Mammary epithelial cell (primary cell): ENCODE measurements at places on chromosomes 7 and 10. TPM values are rescaled to one million over a fixed set of nuclear protein-coding genes. Genes with fewer than 3 reads are reported as not detected.

The CDK1 gene
- polyA plus RNA-seq, result 38.7 TPM

DNA sequence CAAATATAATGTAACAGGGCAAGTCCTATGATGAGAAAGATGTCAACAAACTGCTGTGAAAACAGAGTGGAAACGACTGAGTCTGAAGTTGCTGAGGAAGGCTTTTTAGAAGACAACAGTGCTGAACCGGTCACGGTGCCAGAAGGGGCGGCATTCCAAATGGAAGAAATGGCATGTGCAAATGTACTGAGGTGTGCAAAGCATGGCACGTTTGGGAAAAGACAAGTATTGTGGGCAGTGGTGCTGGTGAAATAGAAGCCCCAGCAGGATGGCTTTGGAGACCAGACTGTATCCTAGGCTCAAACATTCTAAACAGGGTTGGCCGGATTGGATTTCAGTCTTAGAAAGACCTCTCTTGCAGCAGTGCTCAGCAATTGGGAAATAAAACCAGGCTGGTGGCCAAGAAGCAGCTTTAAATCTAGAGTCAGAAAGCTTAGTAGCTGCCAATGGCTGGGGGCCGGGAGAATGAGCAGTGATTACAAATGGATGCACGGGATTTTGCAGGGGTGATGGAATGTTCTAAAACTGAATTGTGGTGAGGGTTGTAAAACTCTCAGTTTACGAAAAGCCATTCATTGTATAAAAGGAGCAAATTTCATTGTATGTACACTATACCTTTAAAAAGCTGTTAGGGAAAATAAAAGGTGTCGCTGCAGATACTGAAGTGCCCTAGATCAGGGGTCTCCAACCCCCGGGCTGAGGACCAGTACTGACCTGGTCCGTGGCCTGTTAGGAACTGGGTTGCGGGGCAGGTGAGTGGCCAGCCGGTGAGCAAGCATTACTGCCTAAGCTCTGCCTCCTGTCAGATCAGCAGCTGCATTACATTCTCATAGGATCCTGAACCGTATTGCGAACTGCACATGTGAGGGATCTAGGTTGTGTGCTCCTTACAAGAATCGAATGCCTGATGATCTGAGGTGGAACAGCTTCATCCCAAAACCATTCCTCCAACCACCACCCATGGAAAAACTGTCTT is 141.6 kb downstream of the HIBADH start:
- DNase-seq, result no peak

The LBX1 gene
- polyA plus RNA-seq, result not detected

DNA sequence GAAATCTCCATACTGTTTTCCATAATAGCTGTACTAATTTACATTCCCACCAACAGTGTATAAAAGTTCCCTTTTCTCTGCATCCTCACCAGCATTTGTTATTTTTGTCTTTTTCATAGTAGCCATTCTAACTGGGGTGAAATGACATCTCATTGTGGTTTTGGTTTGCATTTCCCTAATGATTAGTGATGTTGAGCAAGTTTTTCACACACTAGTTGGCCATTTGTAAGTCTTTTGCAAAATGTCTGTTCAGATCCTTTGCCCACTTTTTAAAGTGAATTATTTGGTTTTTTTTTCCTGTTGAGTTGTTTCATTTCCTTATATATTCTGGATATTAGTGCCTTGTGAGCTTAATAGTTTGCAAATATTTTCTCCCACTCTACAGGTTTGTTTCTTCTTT is 101.0 kb upstream of the NFE2L3 start:
- DNase-seq, result no peak

The GPC2 gene
- polyA plus RNA-seq, result 0.53 TPM

The AKR1C4 gene
- not detected for polyA plus RNA-seq

DNA sequence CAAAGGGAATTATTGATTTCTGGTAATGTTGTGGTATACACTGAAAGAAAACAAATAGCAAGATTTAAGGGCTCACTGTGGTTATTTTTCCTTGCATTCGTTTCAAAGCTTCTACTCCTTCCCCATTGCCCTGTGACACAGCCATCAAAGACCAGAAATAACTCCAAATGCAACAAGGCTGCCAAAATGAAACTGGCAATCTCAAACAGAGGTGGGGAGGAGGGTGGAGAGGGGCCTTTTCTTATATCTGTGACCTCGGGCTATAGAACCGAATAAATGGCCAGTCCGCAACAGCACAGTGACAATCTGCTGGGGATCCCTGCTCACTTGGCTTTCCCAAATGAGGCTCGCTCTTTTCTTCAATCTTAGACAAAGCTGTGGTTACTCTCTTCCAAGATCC is 17.4 kb upstream of the SPOCK2 start:
- DNase-seq, result no peak

The AASS gene
- polyA plus RNA-seq, result 1.9 TPM

The PNLIPRP2 gene
- not detected for polyA plus RNA-seq

DNA sequence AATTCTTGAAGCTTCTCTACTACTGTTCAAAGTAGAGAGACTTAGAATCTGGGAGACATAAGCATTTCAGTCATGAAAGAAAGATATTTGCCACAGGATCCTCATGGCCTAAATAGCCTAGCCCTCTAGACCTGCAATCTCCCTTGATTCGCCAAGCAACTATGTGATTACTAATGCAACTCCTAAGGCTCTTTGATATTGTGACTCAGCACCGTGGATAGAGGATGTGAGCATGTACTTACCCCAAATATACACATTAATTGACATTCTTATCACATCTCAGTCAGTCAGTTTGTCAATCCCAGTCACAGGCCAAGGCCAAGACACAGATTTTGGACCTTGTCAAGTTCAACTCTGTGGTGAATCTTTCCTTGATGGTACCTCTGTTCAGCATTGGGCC is 42.6 kb downstream of the GPR37 start:
- peak; percentile 72 for DNase-seq

The DYDC2 gene
- not detected for polyA plus RNA-seq

DNA sequence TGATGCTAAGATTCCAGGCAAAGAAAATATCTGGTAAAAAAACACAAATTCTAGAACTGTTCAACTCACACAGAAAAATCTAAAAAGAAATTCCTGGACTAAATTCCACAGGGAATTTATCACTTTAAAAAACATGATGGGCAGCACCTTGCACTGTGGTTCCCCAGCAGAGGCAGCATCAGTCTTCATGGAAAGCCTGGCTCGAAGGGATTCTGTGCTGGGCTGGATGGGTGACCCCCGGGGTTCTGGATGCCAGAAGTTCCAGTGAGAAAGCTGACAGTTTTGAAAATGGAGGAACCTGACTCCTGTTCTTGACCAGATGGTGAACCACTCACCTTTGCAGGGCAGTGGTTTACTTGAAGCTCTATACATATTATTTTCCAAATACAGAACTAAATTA is 52.0 kb downstream of the RAB11FIP2 start:
- no peak for DNase-seq

GRCh38 chr7:137306748-137307147 is 36.8 kb downstream of the PTN start:
- DNase-seq, result no peak

GRCh38 chr10:91194497-91195179 is 25.8 kb upstream of the PCGF5 start:
- DNase-seq, result no peak

DNA sequence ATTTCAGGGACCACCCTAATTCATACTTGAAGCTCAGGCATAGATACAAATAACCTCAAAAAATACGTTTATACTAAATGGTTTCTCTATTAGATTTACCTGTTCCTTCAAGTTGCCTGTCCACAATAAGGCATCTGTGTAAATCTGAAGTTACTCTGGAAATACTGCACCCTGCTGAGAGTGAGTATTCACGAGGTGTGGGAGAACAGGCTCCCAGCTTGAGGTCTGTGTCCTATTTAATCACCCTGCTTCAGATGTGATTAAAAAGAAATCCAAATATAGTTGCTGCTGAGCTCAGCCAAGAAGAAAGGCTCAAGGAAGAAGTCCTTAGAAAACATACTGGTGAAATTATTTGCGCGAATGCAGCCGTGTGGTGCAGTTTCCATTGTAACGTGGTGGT is 136.8 kb downstream of the KLF6 start:
- DNase-seq, result no peak

- DNase-seq, result no peak
These were observed 82.0 kb upstream of the PDZD8 start for GRCh38 chr10:117457071-117457810.

DNA sequence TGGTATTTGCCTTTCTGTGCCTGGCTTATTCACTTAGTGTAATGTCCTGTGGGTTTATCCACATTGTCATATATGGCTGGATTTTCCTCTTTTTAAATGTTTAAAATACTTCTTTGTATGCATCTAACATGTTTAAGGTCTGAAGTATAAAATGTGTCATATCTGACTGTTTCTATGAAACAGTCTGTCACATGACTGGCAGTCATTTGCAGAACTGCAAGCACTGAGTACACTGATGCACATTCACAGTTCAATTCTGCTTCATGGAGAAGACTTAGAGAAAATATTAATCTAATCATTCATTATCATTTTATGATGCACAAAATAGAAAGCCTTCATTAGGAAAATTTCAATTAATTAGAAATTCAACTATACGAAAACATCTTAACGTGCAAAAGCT is 119.7 kb upstream of the PRSS58 start:
- no peak for DNase-seq

DNA sequence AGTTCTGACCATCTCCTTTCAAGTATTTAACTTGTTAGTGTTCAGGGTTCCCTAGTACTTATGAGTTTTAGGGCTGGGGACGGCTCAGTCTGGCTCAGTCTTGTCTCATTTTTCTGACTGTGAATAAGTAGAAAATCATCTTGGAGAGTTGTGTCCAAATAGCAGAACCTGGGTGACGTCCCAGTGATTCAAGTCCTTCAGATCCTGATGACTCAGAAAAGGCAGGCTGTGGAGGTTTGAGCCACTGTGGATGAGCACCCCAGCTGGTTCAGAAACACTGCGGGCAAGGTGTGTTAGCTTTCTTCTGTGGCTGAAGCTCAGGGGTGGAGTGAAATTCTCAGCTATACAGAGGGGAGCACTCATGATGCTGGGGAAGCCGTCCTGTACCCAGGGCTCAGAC is 154.4 kb upstream of the NPY start:
- DNase-seq, result peak; percentile 61
